Left lung (tissue), 14 donors: ENCODE measurements at places on chromosomes 3 and 15. TPM values are rescaled to one million over a fixed set of nuclear protein-coding genes. Genes with fewer than 3 reads are reported as not detected.

DAZL gene
- total RNA-seq: not detected

DNA sequence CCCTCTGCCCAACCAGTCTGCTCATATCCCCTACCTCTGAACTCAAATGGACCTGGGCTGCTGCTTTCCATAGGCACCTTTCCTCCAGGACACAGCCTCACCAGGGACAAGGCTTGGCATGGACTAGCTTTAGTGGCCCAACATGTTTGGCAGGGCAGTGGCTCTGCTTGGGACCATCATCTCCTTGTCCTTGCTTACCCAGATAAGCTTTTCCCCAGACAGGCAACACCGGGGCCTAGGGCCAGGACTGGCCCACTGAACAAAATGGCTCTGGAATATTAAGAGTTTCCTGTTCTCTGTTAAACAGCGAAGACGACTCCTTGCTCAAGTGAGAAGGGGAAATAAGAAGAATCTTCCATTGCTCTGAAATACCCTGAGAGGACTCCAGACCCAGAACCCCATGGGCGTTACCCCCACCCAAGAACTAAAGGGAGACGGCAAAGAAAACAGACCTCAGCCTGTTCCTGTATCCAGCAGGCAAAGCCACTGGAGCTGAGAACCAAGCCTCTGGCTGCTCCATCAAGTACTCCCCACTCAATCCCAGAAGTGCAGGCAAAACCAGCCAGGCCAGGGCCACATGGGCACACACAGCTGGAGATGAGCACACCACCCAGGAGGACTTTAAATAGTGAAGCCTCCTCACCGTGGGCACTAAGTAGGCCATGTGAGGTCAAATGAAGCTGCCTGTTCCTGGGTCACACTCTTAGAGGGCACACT lies 45.5 kb downstream of the CTNNB1 start:
- no peak overlapping the region for H3K27ac ChIP-seq
- no peak overlapping the region for H3K4me3 ChIP-seq

HRG gene
- not detected for total RNA-seq

GRCh38 chr3:50405249-50405648 lies 45.9 kb upstream of the TMEM115 start:
- H3K4me1 ChIP-seq: no peaks in the 10 kb centered on the region
- no peak for DNase-seq
- H3K4me3 ChIP-seq: no peak overlapping the region
- H3K27ac ChIP-seq: no peak overlapping the region
- H3K27me3 ChIP-seq: no peaks in the 10 kb centered on the region
- H3K36me3 ChIP-seq: no peaks in the 10 kb centered on the region

DNA sequence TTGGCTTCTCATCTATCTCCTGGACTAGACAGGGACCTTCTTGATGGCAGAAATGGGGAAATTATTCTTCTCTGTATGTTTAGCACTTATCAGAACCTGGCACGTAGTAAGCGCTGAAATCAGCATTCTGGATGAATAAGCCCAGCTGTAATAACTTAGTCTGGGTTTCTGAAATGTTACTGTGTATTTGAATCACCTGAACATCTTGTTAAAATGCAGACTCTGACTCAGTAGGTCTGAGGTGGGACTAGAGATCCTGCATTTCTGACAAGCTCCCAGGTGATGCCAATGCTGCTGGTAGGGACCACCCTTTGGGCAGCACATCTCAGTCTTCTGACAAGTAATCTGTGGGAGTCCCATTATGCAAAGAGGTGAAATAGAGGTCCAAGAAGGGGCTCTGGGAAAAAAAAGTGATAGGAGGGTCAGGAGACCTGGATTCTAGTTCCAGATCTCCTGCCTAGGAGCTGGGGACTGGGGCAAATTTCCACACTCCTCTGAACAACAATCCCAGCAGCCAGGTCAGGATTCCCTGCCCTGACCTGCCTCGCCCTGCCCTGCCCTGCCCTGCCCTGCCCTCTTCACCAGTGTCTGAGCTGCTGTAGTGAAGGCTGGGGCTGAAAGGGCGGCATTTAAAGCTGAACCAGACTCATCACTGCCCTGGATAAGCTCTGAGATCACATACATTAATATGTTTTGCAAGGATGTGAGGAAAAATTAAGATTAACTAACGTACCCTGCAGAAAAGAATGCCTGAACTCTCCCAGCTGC lies 17.2 kb upstream of the SLC6A11 start:
- no peak overlapping the region for H3K27ac ChIP-seq
- no peaks in the 10 kb centered on the region for H3K36me3 ChIP-seq
- H3K27me3 ChIP-seq: no peaks in the 10 kb centered on the region
- H3K4me3 ChIP-seq: no peak overlapping the region
- DNase-seq: no peak
- H3K4me1 ChIP-seq: no peaks in the 10 kb centered on the region

RBP2 gene
- total RNA-seq: not detected

CTDSPL2 gene
- 27.5 TPM for total RNA-seq

DNA sequence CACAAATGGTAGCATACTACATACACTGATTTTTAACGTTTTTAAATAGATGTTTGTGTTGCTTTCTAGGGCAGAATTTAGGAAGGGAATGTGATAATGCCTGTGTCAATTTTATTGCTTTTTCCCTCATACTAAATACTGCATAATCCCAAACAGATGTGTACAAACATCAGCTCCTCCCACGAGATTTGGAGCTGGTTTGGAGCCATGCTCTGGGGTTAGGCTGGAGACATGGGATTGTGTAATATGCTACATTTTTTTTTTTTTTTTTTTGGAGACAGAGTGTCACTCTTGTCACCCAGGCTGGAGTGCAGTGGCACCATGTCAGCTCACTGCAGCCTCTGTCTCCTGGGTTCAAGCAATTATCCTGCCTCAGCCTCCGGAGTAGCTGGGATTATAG lies 80.1 kb downstream of the EBLN2 start:
- no peak for DNase-seq
- H3K4me1 ChIP-seq: no peaks in the 10 kb centered on the region
- H3K36me3 ChIP-seq: no peaks in the 10 kb centered on the region
- H3K4me3 ChIP-seq: no peak overlapping the region
- no peak overlapping the region for H3K27ac ChIP-seq
- no peaks in the 10 kb centered on the region for H3K27me3 ChIP-seq

DNA sequence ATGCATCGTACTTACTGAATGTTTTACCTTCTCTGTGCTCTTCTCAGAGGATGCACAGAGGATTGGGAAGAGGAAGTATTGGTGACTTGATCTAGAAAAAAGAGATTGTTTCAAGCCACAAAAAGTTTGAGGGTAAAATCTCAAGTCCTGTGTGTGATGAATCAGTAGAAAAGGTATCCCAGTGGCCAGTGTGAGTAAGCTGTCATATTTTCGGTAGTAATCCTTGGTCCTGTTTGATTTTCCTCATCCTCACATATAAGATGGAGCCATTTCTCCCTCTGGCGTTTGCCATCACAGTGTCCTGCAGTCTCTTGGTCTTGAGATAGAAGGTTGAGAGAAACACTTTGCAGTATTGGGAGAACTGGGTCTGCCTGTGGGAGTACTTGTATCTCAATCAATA lies 166.8 kb downstream of the LPP start:
- no peak overlapping the region for H3K4me3 ChIP-seq
- no peaks in the 10 kb centered on the region for H3K36me3 ChIP-seq

DNA sequence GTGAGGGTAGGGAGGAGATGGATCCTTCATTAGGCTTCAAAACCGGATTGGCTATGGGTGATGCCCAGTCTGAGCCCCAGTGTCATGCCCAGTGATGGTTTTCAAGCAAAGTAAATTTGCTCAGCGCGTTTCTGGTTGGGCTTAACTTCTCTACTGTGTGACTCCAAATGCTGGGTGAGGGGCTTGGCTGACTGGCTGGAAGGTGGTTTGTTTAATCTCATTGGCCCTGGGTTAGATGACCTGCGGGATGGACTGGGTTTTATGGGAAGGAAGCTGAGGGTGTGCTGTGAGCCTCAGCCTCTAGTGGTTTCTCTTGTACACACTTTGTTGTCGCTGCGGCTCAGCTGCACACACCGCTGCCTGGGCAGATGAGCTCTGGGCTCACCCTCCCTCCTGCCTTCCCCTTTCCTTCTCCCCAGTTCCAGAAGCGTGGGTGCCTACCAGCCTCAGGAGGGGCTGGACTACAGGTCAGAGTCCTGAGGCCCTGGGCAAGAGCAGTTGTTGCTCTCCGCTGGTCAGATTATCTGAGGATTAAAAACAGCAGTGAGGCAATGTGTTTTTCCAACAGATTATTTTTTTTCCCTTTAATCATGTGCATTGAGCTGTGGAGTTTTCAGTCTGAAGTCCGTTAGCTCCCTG lies 18.6 kb downstream of the PDIA5 start:
- H3K4me3 ChIP-seq: no peak overlapping the region
- H3K27me3 ChIP-seq: no peaks in the 10 kb centered on the region
- no peaks in the 10 kb centered on the region for H3K36me3 ChIP-seq
- H3K27ac ChIP-seq: no peak overlapping the region
- peaks cover 68% of the 10 kb centered on the region for H3K4me1 ChIP-seq
